NCI-H1048 (cell line): ENCODE measurements at places on chromosomes 11 and 22.
A peak's percentile ranks its signal among the peaks of the same experiment; 100 is the strongest.

GRCh38 chr11:26719289-26719973, 2.4 kb downstream of the SLC5A12 start:
- DNase-seq: no peak

- DNase-seq: no peak
Observed at GRCh38 chr11:16926883-16927626, 87.2 kb downstream of the PLEKHA7 start.

GRCh38 chr22:26732284-26732683, 74.9 kb downstream of the MIAT start:
- DNase-seq: no peak

DNA sequence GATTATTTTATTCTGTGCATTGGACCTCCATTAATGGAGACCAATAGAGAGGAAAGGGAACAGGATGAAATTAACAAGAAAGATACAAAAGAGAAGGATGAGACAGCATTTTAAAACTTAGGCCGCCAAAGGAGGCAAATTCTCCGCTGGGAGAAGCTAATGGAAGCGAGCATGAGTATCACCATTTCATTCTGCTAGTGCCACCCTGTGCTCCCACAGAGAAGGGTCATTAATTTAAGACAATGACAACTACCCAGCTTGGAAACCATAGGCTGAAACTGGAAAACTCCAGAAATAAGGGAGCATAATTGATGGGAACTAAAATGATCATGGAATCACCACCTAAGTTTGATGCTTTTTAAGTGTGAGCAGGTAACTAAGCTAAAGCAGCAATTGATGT, 69.2 kb downstream of the SLC36A4 start:
- DNase-seq: no peak

GRCh38 chr22:46081036-46081830, 69.1 kb upstream of the PPARA start:
- no peak for DNase-seq

DNA sequence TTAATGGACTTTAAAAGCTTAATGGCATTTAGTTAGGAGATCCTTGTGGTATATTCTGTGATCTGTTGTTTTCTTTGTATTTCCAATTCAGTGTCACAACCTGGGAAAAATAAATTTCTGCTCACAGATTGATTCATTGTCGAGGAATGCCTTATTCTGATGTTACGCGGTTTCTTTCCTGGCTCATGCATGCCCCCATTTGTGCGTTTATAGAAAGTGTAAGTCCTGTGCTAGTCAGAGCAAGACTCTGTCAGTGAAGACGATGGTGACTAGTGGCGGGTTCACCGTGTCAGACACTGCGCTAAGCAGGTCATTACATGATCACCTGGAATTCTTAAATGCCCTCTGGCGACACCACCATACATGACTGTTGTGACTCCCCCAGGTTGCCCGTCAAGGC, 169.4 kb downstream of the TBC1D22A start:
- no peak for DNase-seq

DNA sequence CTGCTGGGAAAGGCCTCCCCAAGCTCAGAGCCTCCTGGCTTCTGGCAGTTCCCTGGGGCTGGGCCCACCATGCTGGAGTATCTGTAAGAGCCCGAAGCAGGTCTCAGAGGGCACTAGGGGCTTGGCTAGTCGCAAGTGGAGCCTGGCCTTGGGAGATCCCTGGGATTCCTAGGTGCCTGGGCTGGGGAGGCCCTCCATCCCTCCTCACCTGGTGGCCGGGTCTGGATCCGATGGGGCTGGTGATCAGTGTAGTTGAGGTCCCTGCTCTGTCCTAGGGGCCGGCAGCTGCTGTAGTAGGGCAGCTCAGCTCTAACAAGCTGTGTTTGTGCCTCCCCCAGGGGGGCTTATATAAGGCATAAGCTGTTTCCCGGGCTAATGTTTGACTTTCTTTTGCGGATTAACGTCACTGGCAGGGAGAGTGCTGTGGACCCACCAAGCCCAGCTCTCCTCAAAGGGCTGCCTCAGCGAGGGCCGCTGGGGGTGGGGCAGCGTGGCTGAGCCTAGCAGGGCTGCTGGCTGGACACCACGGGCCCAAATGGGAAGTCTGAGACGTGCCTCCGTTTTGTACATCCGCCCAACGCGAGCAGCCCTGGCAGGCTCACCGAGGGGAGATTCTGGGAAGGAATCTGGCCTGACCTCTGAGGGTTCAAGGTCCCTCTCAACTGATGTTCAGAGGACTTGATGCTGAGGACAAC, at the start of gene SLC22A8:
SLC22A8 (minus strand) TSS at position 321 of the 695 bp plus-strand sequence. CDS start 883 bp downstream, outside the sequence.
- DNase-seq: no peak

DNA sequence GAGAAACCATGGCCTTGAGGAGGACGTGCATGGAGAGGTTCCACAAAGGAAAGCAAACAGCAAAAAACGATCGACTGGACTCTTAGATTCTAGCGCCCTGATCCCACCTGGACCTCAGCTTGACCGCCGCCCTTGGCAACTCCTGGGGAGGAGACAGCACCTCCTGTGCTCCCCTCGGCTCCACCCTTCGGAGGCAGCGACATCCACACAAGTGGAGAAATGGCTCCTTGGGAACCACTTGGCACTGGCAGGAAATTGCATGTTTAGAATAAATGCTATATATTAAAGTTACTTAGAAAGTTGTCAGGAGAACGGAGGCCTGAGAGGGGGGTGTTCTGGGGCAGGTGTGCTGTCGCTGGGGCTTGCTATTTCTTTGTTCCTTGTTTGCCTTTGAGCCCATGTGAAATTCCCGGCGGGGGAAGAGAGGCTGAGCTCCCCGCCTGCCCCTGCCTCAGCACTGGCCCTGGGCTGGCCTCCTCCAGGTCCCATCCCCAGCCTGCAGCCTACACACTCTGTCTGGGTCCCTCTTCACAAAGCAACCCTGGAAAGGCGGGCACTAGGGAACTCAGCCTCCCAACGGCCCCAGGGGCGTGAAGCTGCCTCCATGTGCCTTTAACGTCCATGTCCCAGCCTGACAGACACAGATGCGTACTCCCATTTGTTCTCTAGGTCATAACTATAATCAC, 395.3 kb downstream of the BRD1 start:
- no peak for DNase-seq

DNA sequence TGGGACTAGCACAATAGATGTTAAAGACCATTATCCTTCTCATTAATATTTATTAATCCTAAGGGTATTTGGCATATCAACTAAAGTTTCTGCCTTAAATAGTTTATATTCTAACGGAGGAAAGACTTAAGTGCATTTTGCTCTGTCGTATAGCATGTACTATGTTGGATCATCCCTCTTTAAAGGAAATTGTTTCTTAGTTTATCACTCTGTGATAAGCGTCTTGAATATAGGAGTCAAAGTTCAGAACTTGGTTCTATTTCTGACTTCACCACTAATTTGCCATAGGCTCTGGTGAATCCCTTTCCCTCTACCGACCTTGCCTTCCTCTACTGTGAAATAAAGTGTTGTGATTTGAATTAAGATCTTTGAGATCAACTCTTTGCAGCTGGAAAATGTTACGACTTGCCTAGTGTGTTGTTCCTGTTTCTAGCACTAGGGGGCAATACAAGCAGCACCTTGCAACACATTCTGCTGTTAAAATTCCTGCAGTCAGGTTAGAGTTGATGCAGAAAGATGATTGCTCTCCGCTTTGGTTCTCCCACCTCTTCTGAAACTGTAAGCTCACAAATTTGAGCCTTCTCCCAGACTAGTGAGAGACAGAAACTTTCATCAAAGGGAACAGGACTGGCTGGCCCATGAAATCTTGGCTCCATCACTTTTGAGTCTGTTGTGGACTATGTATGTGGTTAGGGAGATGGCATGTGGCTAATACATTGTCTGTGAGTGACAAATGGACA, 27.8 kb upstream of the ZNRF3 start:
- peak; percentile 41 for DNase-seq

- no peak for DNase-seq
Observed at GRCh38 chr22:31768422-31769059, 14.7 kb downstream of the DEPDC5 start.

DNA sequence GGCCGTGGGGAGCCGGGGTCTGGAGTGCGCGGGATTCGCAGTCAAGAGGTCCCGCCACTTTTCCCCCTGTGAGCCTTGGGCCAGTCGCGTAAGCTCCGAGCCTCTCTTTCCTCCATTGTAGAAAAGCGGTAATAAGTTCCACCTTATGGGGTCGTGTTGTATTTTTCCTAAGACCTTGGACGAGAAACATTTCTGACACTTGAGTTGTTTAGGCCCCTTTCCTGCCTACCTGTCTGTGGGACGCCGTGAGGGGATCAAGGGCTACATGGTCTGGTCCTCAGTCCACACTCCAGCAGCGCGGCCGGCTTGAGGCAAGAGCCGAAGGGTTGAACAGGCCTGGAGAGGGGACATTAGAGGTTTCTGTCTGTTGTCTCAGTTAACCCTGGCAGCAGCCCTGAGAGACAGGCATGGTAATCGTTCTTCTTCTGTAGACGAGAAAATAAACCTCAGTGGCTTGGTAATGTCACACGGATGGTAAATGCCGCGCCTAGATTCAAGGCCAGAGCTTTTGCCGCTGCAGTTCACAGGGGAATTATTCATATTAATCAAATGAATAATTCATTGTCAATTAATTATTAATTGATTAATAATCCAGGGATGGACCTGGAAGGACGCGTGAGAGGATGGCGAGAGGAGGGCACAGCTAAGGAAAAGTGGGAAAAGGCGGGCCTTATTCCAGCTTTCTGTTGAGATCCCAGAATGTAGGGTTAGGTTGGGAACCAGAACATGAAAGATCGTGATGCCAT, 545 bp downstream of the FEN1 start:
- DNase-seq: no peak

DNA sequence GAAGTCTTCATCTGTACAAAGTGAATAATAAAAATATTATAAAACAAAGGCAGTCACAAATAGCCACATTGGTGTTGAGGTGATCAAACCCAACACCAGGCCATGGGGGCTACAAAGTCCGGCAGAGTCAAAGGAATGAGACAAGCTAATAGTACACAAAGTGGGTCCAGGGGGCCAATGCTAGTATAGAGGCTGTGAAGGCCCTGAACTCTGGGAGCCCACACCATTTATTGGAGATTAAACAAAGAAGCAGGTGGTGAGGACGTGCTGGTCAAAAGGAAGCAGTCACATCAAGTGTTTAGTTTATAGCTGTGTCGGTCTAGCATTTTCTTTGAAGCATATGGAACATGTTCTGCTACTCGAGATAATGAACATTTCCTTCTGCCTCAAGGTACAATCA, 58.6 kb upstream of the CCT8L2 start:
- no peak for DNase-seq

DNA sequence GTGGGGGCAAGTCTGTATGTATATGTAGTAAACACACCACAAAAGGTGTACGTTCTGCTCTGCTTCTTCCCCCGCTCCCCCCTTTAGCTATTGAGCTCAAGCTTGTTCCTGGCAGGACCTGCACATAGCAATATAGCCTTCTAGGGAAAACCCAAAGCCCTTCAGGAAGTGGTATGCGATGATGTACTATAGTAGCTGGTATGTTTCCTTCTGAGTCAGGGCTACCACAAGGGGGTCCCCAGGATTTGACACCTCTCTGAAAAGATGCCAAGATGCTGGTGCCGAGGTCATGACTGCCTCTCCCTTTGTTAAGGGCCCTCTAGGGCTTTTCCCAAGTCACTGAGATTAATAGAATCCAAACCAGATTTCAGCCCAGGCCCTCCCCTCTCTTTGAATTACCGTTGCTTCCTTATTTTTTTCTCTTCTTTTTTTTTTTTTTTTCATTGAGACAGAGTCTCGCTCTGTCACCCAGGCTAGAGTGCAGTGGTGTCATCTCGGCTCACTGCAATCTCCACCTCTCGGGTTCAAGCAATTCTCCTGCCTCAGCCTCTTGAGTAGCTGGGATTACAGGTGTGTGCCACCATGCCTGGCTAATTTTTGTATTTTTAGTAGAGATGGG, 268.4 kb downstream of the ETS1 start:
- no peak for DNase-seq

- DNase-seq: no peak
Observed at GRCh38 chr11:94447149-94447548, 45.9 kb upstream of the GPR83 start.

- no peak for DNase-seq
Observed at GRCh38 chr22:39434243-39434653, 22.6 kb upstream of the MGAT3 start.

GRCh38 chr22:48751539-48752437, 1075.9 kb downstream of the BRD1 start:
- DNase-seq: no peak

- DNase-seq: no peak
Observed at GRCh38 chr22:19615001-19615461, 90.8 kb upstream of the CLDN5 start.

DNA sequence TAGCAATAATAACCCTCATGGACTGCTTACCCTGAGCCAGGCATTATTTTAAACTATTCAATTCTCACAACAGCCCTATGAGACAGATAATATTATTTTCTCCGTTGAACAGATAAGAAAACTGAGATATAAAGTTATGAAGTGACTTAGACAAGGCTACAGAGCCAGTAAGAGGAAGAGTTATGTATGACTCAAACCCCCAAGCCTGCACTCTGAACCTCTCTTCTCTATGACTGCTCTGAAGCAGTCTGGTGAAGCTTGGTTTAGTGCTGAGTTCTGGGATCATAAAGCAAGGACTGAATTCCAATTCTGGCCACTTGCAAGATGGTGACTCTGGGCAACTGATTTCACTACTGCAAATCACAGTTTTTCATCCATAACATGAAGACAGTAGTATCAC, 34.5 kb downstream of the TNKS1BP1 start:
- DNase-seq: no peak

DNA sequence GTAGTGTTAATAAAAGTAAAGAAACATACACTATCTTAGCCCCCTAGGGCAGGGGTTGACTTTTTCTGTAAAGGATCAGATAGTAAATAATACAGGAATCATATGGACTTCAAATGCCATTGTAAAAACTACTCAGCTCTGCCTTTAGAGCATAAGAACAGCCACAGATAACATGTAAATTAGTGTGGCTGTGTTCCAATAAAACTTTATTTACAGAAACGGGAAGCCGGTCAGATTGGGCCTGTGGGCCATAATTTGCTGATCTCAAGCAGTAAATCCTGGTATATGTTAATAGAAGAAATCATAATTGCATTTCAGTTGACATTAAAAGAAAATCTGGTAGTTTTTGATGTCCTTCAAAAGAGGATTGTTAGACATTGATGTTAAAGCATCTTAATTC, 76.5 kb downstream of the ZC3H12C start:
- no peak for DNase-seq

- no peak for DNase-seq
Observed at GRCh38 chr11:5553343-5553742, 5.0 kb upstream of the OR52H1 start.

DNA sequence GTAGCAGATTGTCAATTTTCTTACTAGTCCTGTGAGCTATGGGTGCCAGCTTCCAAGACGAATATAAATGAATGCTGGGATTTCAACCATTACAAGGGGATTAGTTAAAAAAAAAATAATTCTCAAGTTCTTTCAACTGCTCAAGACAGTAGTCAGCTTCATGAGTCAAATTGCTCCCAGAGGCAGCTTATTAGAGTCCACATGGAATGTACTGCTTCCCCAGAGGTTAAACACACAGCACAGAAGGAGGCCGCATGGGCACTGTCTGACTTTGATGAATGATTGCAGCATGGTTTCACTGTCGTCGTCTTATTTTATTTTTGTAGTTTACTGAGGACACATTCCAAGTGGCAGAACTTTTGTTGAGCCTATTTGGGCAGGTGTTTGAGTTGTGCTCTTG, 563.2 kb downstream of the TMEM135 start:
- no peak for DNase-seq
